ENCODE measurements at places on chromosomes 7 and 10.

DNA sequence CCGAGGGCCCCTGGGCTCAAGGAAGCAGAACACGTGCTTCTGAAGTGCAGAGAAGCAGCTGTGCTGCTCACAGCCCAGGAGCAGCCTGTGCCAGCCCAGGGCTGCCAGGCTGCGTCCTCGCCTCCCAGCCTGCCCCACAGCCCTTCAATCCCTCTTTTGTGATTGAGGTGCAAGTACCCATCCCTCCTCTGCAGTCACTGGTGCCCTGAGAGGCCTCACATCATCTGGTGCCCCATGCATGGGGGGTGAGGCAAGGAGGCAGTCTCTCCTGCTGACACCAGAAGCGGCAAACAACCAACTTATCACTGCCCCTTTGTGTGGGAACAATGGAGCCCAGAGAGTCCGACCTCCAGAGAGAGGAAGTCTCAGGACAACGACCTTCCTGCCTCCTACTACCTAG, 49.8 kb upstream of the FGFR2 start:
- no peak for DNase-seq

DNA sequence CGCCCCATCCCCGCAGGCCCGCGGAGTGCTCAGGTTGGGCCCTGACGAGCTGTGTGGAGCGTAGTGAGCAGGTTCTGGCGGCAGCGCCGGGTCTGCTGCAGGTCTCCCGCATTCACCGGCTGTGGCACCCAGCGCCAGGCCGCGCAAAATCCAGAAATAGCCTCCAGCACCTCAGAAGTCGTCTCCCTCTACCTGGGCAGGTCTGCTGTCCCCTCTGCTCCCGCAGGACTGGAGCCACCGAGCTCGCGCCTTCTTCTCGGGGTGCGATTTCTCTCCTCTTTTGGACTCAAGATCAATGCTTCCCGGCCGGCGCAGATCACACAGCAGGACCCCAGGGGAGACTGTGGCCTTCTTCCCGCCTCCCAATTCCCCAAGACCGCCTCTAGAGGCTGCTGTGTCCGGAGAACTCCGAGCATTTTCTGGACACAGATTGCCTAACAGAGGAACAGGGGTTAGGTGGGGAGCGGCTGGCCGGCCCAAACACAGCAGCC, 8.4 kb downstream of the TLX1 start:
- no peak for DNase-seq

DNA sequence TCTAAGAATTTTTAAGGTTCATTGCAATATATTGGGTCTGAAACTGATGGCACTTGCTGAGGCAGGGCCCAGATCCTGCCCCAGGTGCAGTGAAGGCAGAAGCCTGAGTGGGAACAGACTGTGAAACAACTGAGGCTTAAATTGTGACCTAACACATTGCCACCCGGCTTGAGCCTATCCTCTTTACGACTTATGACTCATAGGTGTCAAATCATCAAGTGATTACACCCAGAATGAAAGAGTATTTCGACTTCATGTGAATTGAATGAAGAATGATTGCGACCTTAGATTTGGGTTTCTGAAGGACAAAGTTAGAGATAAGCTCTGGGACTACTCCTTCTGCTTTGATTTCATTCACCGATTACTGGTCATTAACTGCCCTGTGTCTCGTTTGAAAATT, 200.9 kb downstream of the CREB5 start:
- no peak for DNase-seq

- no peak for DNase-seq
These were observed 642.6 kb downstream of the KCNMA1 start for GRCh38 chr10:76995023-76995422.

GRCh38 chr10:125521721-125522680, 161.0 kb downstream of the TEX36 start:
- no peak for DNase-seq

GRCh38 chr7:129313282-129313681, 88.5 kb downstream of the AHCYL2 start:
- no peak for DNase-seq

DNA sequence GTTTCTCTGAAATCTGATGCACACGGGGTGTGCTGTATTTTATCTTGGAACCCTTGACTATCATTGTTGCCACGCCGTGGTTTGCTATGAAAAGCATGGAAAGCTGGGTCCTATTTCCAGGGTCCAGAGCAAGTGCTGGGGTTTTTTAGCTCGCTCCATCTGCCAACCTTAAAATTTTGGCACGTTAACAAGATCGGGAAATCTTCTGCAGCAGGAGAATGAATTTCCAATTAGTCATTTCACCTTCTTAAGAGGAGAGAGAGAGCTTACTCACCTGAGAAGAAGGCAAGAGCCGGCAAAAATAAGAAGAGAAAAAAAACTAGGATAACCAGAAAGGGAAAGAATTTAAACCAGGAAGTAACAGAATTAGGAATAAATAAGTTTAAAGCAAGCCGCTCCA, 223.6 kb upstream of the CELF2 start:
- no peak for DNase-seq

DNA sequence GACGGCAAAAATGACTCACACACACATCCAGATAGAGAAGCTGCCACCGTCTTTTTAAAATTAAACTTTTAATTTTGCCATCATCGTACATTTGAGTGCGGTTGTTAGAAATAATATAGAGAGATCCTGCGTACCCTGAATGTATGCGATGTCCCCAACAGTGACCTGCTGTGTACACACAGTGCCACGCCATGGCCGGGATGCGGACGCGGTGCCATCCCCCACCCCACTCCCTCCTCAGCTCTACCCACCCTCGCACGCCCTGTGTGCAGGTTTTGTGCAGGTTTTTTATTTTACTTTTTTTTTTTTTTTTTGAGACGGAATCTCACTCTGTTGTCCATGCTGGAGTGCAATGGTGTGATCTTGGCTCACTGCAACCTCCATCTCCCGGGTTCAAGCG, 58.7 kb upstream of the PDGFA start:
- no peak for DNase-seq

DNA sequence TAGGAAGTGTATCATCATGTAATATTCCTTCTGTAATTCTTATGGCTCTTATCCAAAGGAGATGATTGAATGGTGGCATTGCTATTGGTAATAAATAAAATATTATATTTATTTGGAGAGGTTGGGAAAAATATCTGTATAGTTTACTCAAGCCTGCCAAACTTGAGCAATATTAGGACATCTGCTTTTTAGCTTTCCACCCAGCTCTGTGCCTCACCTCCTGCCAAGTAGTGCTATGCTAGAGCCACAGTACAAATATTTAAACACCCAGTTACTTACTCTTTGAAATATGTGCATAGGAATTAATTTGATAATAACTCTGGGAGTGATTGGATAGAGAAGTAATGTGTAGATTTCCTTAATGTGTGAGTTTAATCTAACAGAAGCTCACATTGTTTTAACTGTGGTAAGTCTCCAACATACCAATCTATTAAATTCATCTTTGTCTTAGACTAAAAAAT, 129.2 kb downstream of the BBS9 start:
- no peak for DNase-seq

- no peak for DNase-seq
These were observed 25.7 kb upstream of the FAM133B start for GRCh38 chr7:92615861-92616260.

DNA sequence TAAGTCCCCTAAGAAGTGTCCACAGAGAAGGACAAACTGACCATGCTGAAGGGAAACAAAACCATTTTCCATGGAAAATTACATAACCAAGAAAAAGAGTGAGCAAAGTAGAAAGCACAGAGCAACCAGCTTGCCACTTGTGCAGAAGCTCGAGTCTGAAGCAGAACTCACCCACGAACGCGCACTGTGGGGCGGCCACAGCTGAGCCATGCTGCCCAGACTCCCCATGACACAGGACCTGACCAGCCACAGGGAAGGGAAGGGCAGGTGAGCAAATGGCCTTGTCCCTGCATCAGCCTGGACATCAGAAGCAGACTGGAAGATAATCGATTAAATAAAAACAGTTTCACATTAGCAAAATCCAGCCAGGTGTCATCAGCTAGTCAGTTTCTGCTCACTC, 95.7 kb downstream of the TCERG1L start:
- DNase-seq = no peak

DNA sequence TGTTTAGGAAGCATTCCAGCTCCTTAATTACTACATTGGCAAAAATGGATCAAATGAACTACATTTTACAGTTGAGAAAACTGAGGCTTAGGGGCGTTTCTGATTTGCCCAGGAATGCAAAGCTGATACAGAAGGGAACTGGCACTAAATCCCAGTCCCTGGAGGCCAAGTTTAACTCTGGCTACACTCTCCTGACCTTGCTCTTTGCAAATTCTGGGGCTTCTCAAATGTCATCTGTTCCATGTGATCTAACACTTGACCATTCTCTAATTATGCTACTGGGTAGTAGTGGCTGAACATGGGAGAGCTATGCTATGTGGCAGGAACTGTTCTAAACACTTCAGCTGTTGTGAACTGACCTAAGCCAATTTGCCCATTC, 11.3 kb upstream of the HABP2 start:
- DNase-seq = no peak

DNA sequence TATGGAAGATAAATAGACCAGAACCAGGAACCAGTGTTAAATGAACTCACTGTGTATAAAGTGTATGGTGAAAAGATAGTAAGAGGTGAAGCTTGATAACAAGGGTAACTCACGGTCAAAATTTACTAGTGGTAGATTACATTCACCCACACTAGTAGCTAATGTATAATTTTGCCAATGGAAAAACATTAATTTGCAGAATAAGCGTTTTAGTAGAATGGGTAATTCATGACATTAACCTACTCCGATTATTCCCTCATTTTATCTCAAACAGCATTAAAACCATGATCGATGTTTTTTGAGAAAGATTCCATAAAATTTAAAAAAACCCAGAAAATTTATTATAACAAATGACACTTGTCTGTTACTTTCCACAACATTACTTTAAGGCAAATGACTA, 57.7 kb upstream of the PPP1R3A start:
- no peak for DNase-seq

DNA sequence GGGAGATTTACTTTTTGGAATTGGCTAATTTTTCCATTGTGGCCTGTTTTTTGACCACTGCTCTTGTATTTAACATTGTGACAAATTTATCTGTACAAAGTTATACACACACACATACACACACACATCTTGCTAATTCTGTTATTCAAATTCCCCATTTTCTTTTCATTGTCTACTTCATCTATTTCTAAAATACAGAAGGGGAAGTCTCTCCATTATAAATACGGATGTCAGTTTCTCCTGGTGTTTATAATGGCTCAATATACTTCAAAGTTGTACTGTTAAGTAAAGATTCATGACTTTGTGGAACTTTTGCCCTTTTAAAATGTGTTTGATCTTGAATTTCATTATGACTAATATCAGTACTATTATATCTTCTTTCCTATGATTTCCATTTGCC, 81.0 kb downstream of the CNOT4 start:
- no peak for DNase-seq

DNA sequence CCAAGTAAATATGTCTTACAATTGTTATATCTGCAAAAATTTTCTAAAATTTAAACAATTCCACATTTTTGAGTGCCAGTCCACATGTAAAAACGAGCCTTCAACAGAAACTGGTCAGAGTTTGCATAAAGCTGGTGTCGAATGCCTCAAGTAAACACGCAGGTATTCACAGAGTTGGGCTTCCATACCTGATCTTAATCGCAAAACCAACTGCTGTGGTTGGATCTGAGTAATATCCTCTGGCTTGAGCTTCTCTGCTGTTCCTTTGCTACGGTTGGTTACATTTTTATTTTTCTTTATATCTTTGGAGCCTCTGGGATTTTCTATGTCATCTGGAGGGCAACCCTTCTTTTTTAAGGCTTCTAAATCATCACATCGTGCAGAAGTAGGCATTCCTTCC, 28.4 kb downstream of the ITGB1 start:
- DNase-seq = no peak

DNA sequence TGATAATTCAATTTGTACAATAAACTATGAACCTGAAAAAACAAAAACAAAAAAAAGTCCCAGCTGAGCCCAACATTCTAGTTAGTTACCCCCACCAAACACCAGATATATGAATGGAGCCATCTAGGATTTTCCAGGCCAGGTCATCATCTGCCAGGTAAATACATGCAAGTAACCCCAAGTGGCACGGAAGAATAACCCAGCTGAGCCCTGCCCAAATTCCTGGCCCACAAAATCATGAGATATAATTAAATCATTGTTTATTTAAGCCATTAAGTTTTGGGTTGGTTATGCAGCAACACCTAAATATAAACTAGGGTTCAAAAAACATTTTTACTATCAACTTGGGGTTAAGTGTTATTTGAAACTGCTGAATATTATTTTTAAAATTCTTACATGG, 19.0 kb downstream of the PARD3 start:
- DNase-seq = no peak

DNA sequence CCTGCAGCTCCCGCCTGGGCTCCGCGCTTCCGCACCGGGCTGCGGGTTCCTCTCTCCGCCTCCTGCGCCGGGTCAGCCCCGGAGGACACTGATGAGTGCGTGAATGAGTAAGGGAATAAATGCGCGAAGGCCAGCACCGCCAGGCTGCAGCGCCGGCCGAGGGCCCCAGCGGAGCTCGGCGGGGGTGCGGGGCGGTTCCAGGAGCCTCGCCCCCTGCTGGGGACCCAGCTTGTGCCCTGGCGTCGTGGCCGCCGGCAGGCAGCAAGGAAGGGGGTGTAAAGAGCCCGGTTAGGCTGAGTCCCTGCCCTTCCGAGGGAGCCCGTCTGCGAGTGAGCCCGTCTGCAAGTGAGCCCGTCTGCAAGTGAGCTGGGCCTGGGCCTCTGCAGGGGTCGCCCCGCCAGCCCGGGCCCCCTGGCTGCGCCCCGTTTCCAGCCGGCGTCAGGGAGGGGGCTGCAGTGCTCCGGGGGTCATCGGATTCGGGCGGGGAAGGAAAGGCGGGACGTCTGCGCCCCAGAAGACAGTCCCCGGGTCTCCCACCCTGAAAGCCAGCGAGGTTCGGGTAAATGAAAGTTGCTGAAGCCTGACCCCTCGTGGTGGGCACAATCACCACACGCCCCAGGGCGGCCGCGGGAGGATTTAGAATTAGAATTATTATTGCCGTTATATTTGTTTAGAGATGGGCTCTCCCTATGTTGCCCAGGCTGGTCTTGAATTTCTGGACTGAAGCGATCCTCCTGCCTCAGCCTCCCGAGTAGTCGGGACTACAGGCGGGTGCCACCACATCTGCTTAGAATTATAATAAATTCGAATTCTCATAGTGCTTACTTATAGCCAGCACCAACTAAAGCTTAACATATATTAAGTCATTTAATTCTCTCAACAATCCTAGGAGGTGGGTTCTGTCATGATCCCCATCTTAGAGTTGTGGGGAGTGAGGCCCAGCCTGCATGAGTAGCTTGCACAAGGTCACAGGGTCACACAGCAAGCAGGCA, 8.6 kb upstream of the CRYGN start:
- peak; percentile 33 for DNase-seq

DNA sequence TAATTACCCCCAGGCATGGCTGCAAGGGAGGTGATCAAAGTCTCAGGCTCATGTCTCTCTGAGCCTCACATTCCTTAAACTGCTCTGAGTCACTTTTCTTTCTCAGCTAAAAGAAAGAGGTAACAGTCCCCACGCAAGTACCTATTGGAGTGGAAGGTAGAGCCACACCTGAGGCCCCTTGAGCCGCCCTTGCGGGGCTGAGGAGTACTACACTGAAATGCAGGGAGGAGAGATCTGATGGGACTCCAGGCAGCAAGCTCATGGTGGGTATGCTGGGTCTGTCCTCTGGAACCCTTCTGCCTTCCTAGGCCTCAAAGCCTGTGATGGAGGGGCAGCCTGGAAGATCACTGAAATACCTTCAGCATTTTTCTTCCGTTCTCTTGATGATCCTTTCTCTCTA, 960.0 kb downstream of the DNAJB9 start:
- DNase-seq = no peak

All from NCI-H1092 (cell line).